ENCODE measurements at places on chromosomes 2 and 18. TPM values are rescaled to one million over a fixed set of nuclear protein-coding genes. Genes with fewer than 3 reads are reported as not detected.

CNTNAP5 gene
- total RNA-seq: not detected

ASXL3 gene
- total RNA-seq: not detected

TTN gene
- 0.87 TPM for total RNA-seq

DNAJC5G gene
- not detected for total RNA-seq

CCDC74B gene
- total RNA-seq: 0.29 TPM

CIB4 gene
- not detected for total RNA-seq

KRTCAP3 gene
- 4.8 TPM for total RNA-seq

EMX1 gene
- not detected for total RNA-seq

SERPINB10 gene
- total RNA-seq: not detected

CD8B2 gene
- total RNA-seq: 0.21 TPM

CCBE1 gene
- not detected for total RNA-seq

NHEJ1 gene
- 33.3 TPM for total RNA-seq

TCF23 gene
- total RNA-seq: not detected

SIX3 gene
- 0.11 TPM for total RNA-seq

DNA sequence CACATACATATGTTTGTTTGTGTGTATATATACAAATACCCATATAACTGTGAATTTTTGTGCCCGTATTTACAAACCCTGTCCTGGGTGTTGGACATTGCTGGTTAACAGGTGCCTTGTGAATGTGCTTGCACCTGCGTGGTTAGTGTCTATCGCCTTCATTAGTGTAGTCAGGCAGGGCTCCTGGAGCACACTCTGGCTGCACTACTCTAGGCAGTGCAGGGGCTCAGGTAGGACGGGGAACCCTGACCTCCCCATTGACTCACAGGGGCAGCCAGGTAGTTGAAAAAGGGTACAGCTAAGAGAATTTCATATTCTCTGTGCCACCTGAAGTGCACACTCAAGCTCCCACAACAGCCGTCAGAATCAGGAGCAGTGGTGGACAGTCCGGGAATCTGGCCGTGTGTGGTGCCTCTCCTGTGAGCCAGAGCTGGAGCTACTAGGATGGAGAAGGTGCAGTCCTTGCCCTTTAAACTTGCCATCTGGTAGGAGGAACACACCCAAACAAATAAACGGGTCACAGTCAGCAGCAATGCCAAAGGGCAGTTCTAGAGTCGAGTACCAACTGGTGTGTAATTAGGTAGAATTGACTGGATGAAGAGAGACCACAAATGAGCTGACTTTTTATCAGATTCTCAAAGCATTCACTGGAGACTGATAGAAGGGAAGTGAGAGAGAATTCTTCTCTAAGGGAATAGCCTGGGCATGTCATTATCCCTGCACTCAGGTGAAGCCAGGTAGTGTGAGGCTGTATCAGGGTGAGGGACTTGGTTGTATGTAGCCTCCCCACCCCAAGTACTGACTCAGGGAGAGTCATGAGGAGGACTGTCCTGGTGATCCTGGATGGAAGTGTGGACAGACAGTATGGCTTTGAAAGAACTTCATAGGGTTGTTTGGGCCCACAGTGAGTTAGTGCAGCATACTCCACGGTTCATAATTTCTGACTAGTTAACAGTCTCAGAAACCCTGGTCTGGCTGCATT is 44.1 kb downstream of the FARP2 start:
- no peak for DNase-seq

DNA sequence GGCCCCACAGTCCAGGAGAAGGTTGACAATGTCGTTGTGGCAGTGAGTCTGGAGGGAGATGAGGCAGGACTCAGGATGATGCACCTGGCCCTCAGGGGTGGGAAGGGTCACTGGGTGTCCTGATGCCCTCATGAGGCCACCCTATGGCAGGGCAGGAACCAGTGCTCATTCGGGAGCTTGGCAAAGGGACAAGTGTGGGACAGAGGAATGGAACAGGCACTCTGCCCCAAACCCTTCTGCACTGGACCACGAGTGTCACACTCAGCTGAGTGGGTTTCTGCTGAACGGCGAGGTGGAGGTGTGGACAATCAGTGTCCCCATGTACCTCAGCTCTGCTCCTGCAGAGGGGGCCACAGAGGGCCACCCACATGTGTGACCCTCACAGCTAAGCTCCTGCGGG is 32.0 kb downstream of the ANKMY1 start:
- no peak for DNase-seq

- no peak for DNase-seq
These were observed 253.7 kb upstream of the THUMPD2 start for GRCh38 chr2:40032650-40033319.

- no peak for DNase-seq
These were observed 287.7 kb downstream of the PIK3C3 start for GRCh38 chr18:42242758-42243157.

DNA sequence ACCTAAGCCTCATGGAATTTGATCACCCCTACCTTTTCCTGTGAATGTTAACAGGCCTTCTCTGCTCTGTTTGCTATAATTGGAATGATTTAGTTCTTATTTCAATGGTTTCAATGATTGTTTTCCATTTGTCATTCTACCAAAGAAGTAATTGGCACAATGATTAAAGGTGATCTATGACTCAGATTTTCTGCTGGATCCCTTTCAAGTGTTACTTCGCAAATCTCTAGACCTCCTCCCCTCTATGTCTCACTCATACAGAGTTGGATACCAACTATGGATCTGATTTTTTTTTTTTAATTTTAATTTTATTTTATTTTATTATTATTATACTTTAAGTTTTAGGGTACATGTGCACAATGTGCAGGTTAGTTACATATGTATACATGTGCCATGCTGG is 29.6 kb upstream of the FAM117B start:
- DNase-seq: no peak

DNA sequence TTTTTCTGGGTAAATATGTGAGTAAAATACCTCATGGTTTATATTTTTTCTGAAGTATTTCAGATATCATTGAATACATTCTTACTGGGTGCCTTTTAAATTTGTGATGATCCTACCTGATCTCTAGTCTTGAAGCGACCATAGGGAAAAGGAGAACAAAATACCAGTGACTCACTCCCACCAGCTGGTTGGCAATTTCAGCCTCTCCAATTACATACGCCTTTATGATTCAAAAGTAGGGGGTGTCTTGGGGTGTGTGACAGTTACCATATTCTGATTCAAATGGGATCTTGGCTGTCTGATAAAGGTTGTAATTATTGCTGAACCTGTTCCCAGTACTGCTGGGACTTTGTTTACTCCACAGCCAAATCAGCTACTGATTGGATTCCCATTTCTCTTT is 175.9 kb upstream of the NXPH2 start:
- no peak for DNase-seq

DNA sequence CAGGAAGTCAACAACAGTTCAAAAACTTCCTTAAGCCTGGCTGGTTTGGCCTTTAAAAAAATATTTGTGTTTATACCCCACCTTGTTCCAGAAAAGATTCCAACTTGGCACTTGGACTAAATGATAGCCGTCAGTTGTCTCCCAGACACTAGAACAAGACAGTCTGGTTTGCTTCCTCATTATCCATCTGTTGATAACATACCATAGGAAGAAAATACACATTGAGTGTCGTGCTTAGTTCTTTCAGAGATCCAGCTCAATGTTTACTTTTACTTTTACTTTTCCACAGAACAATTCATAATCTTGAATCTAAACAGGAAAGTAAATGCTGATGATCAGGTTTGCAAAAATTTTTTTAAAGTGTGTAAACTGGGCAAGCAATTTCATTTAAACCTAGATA is 2.4 kb upstream of the VPS54 start:
- no peak for DNase-seq

- no peak for DNase-seq
These were observed 786 bp upstream of the TMEM200C start for GRCh38 chr18:5895876-5896740.

GRCh38 chr2:36480636-36481035 is 117.3 kb downstream of the FEZ2 start:
- no peak for DNase-seq

GRCh38 chr18:52348209-52348608 is 8.2 kb downstream of the DCC start:
- no peak for DNase-seq

- no peak for DNase-seq
These were observed 33.0 kb downstream of the FARSB start for GRCh38 chr2:222622910-222623309.

DNA sequence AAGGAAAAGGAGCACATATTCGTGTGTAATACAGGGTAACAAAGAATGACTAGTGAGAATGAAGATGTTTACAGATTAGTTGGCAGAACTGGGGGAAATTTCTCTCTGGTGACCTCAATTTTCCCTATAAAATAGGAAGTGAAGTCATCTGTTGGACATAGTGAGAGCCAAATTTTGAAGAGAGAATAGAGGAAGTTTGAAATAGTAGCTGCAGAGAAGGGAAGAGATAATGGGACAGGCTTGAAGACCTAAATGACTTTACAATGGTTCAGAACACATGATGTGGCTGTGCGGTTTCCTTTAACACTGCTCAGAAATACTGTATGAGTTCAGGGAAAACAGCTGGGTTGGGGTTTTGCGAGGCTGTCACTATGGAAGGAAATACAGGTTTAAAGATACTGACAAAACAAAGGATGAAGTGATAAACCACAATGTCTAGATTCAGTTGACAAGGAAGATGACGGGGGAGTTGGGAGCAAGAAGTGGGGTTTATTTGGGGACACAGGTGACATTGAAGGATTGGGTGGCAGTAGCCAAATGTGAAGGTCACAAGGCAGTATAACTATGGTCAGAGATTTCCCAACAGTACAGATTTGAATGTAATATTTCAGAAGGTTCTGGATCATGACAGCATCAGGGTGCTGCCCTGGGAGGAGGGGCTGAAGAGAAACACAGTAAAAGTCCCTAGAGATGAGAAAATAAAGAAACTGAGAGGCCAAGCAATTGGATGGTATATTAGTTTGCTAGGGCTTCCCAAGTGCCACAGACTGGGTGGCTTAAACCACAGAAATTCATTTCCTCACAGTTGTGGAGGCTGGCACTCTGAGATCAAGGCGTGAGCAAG is 82.6 kb upstream of the TANK start:
- DNase-seq: peak; percentile 47

- DNase-seq: no peak
These were observed 27.2 kb downstream of the STEAP3 start for GRCh38 chr2:119250718-119251290.

GRCh38 chr2:239871481-239872435 is 153.4 kb downstream of the NDUFA10 start:
- no peak for DNase-seq

GRCh38 chr2:101328474-101329007 is 20.0 kb upstream of the RNF149 start:
- DNase-seq: no peak

- DNase-seq: no peak
These were observed 76.7 kb downstream of the MRPS9 start for GRCh38 chr2:105114551-105114950.

GRCh38 chr2:151114874-151115273 is 146.8 kb downstream of the RBM43 start:
- no peak for DNase-seq

DNA sequence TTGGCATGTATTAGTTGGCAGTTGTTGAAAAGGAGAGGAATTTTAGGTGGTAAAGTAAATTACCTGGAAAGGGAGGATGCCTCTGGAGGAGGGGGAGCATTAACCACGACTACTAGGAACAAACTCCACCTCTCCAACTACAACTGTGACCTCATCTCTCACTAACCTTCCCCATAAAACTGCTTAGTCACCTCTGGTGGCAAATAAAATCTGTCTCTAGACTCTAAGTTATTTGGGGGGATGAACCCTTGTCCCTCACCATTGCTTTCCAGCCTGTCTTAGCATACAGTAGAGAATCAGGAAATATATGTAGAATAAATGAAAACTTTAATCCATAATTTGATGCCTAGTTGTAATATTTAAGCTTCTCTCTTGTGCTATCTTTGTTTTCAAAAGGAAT is 27.6 kb upstream of the MYO1B start:
- no peak for DNase-seq

DNA sequence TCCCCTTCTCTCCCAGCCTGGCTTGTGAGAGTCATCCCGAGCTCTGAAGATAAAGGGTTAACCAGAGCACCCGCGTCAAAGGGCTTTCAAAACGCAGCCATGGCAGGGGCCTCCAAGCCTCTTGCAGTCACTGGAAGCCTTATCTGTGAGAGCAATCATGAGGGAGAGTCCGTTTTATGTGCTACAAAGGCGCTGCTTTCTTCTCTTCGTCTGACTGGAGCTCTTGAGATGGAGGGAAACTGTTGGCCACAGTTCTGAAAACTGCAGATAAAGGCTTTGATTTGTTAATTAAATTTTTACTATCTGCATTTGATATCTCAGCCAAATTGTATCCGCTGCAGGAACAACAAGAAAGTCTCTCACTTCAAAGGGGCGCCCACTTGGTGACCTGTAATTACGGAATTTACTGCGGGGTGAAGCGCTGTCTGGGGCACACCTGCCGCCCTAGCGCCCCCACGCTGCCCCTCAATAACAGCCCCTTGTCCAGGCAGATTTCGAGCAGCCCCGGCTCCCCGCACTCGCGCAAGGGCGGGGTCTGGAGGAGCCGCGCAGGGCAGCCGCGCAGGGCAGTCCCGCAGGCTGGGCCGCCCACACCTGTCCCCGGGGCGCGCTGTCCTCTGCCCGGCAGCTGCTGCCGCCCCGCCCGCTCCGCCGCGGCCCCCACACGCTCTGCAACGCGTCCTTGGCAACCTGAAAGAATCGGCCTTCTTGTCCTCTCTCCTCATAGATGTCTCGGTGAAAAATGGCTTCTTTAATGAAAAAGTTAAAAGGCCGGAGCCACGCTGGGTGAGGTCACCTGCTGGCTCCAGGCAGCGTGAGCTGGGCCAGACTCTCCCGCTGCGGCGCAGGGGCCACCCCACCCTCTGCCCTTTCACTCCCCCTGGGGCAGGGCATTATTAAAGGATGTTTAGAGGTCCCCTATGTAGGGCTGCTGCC is 217.9 kb downstream of the VAPA start:
- DNase-seq: no peak

- no peak for DNase-seq
These were observed 286.6 kb downstream of the DPP10 start for GRCh38 chr2:114729026-114729425.

- DNase-seq: no peak
These were observed 184.9 kb downstream of the PDE11A start for GRCh38 chr2:177887722-177888121.

- DNase-seq: no peak
These were observed 16.2 kb upstream of the RAB1A start for GRCh38 chr2:65146078-65146477.

GRCh38 chr2:152440460-152440859 is 105.5 kb downstream of the FMNL2 start:
- DNase-seq: no peak

- no peak for DNase-seq
These were observed 65.2 kb downstream of the ZEB2 start for GRCh38 chr2:144454466-144455287.

GRCh38 chr18:70028734-70029133 is 81.1 kb upstream of the CD226 start:
- DNase-seq: no peak
